Activated CD8-positive, alpha-beta memory T cell treated with anti-CD3 and anti-CD28 coated beads for 4 hours (primary cell): ENCODE measurements at places on chromosomes 2 and 18.

GRCh38 chr18:9095297-9096006 is 7.0 kb upstream of the NDUFV2 start:
- DNase-seq = no peak

DNA sequence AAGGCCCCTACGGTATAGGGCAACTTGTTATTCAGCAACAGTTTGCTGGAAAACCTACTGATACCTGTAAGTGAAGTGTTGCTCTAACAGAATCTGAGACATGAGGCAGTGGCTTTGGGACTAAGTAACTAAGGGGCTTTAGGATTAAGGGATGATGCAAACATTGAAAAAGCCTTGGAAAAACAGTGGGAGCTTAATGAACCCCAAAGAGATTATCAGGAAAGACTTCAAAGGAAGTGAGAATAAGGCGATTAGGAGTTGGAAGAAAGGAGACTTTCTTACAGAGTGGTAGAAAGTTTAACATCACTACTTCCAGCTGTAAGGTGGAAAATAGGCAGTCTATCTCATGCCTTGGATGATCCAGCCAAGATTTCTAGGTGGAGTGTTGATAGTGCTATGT is 158.2 kb upstream of the TRIB2 start:
- no peak for DNase-seq

DNA sequence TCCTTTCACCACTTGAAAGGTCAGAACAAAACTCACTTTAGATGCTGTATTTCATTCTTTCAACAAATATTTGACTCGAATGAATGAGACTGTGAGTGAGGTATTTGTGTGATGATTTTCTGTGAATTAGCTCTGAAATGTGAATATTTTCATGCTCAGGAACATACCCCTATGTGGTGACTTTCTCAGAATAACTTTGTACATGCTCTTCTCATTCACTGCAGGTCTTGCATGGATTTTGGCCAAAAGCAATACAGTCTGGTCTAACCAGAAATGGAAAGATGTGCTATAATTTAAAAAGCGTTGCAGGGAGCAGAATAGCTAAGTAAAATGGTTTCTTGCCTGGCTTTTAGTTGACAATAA is 75.5 kb downstream of the MYCN start:
- DNase-seq = no peak

- no peak for DNase-seq
Measured at GRCh38 chr18:10188971-10189810, 265.2 kb upstream of the APCDD1 start.

DNA sequence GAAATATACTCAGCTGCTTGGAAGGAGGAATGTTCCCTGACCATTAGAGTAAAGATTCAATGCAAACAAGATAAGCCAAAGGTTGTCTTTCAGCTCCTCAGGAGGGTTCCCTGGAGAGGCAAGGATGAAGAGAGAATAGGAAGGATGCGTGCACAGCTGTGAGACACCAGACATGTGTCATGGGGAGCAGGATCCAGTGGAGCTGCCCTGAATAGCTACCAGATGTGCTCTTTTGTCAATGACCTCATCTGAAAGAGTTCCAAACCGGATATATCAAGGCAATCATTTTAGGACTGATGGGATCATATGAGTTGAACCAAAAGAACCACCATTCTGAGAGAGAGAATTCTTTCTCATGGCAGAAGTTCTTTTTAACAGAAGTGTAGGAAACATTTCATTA is 490.6 kb downstream of the IRS1 start:
- no peak for DNase-seq

DNA sequence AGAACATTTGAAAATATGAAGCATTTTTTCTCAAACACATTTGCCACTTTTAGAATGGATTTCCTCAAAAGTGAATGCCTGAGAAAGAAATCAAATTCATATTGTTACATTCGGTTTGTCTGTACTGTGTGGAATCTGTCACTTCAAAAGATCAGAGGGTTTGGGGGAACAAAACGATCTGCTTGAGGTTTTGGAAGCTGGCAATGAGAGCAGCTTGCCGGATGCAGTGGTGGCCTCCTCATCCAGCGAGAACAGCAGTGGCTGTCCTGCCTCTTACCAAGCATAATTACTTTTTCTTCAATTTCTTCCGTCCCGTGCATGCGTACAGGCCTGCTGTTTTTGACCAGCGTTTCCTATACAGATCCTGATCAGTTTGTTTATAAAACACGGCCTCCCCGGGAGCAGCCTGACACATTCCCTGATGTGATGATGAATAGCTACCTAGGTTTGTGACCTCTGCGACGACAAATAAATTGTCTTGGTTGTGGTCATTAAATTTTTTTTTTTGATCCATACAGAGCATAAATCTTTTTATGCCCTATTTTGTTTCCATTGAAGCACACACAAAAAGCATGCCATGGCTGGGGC is 45.2 kb downstream of the ITGA6 start:
- no peak for DNase-seq
